Activated CD4-positive, alpha-beta T cell treated with anti-CD3 and anti-CD28 coated beads for 48 hours (primary cell): ENCODE measurements at places on chromosomes 7 and 10.

- DNase-seq, result no peak
Measured at GRCh38 chr10:15059914-15060313, 16.2 kb downstream of the OLAH start.

DNA sequence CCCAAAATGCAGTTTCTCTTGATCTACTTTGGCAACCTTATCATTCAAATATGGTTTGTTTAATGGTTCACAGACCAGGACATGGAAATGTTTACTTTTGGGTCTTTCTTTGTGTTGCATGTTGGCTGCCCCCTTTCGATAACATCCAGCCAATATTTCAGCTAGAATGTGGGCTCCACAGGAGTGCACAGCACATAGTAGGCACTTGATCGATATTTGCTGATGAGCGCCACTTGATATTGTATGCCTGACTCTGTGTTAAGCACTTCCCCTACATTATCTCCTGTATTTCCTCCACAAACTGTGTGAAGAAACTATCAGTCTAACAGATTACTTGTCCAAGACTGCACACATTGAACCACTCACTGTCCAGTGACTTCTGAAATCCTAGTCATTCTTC is 60.2 kb downstream of the SMURF1 start:
- no peak for DNase-seq

DNA sequence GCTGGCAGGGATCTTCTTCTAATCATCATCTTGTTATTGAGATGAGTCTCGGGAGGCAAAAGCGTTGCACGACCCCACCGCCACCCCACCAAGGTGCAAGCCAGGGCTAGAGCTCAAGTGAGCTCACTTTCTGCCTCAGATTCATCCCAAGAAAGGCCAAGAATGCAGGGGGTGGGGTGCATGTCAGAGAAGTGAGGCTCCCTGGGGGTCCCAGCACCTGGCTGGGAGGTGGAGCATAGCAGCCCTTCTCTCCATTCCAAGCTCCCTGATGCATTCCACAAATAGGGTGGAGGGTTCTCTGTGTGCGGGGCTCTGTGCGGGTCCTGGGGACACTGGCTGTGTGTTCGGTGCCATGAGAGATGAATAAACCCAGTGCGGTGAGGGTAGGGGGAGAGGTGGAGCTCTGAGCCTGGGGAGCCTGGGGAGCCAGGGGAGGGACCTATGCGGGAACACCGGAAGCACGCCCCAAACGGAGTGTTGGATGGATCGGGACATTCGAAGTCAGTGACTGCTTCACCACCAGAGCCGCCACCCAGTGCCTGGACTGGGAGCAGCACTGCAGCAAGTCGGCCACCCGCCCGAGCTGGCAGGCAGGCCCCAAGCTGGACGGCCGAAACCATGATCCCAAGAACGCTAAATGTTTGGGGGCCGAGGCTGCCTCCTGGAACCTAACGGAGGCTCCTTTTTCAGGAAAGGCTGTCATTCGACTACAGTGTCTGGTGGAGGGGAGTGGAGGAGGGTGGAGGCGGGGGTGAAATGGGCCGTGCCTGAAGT is 17.9 kb upstream of the HMX3 start:
- no peak for DNase-seq

GRCh38 chr10:88110822-88111221 is 247.4 kb downstream of the PTEN start:
- DNase-seq, result no peak

- DNase-seq, result no peak
Measured at GRCh38 chr7:127186686-127187085, 66.1 kb downstream of the GRM8 start.

DNA sequence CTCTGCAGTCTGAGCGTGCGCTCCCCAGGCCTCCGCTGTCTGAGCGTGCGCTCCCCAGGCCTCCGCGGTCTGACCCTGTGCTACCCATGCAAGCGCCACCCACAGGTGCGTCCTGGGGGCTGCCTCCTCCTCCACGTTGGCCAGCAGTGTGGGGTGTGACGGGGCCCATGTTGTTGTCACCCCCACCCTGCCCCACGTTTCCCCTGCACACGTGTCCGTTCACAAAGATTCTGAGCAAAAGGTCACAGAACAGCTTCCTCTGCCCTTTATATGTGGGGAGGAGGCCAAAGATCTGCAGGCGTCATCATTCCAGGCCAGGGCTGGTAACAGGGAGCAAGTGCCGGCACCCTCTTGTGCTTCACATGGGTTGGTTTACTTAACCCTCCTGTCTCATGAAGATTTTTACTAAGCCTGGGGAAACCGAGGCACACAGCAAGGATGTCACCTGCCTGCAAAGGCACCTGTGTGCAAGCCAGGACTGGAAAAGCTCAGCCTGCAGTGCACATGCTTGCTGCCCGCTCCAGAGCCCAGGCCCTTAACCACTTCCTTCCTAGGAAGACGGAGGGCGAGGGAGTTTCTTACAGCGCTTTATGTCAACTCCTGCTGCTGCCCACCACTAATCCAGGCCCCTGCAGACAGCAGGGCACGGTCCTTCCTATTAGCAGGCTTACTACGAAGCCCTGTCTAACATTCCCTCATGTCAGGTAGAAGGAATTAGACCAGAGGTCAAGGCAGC is 4.8 kb downstream of the GPR146 start:
- peak; percentile 31 for DNase-seq

DNA sequence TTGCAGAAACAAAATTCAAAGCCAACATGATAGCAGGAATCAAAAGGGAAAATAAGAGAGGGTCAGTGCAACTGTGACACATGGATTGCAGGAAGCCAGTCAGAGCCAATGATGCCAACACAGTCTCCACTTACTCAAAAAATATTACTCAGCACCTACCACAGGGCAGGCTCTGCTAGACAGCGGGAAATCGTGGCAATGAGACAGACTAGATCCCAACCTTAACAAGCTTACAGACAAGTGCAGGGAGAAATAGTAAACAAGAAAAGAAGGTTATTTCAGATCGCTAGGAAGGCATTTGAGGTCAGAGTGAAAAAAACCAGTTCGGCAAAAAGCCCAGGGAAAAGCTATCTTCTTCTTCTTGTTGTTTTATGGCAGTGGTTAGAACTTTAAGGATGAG is 45.2 kb upstream of the NPFFR1 start:
- no peak for DNase-seq

GRCh38 chr10:113434315-113434714 is 118.5 kb upstream of the HABP2 start:
- no peak for DNase-seq

DNA sequence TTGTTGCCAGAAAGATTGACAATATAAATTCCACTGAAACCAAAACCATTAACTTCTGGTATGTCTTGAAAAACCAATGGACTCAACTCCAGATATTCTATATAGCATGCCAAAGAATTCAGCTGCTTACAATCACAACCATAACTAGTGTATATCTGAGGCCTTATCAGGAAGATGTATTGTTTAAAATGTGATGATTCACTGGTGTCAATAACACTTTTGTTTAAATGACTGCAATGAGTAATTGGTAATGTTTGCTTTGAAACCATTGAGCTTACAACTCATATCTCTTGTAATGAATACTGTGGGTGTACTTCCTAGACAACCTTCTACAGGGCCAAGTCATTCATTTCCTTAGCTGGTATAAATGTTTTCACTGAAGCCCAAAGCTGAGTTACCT is 727.9 kb upstream of the KCND2 start:
- DNase-seq, result no peak

GRCh38 chr7:134721171-134721570 is 58.3 kb upstream of the CALD1 start:
- no peak for DNase-seq

DNA sequence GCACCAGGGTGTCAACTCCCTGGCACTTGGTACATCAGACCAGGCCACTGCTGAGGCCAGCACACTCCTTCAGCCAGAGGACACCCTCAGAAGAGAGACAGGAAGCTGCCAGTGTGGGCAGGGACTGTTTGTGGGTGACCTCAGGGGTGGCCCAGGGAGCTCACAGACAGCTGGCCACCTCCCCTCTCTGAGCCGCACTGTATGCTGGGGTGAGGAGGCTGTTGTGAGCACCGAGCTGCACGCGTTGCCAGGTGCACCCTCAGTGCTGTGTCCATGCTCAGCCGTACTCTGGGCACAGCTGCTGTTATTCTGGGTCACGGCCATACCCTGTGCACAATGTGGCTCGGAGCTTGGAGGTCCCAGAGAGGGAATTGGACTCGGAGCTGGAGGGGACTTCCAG is 61.5 kb upstream of the NANOS1 start:
- no peak for DNase-seq

- no peak for DNase-seq
Measured at GRCh38 chr10:115163129-115163528, 70.0 kb downstream of the ATRNL1 start.

DNA sequence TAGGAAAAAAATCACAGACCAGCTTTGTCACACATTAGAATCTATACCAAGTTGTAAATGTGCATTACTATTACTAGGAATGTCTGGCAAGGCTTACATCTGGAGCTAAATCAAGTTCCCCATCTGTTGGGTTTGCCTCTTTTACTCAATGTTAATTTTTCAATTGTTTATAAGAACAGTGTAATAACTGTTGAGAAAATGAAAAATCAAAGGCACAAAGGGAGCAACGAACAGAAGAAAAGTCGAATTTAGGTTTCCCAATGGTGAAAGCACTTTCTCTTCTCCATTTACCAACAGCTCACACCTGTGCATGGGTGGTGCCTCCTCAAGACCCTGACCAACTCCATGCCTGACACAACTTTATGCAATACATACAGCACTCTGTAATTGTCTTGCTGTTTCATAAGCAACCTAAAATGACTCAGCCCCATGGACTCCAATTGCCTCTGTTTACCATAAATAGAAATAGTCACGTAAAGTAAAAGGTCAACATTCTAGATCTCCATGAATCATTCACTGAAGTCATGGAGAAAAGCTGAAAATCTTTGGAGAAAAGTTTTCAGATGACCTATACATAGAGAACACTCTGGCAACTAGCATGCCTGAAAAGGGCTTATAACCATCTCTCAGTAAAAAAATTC is 95.5 kb upstream of the KCNIP2 start:
- no peak for DNase-seq

DNA sequence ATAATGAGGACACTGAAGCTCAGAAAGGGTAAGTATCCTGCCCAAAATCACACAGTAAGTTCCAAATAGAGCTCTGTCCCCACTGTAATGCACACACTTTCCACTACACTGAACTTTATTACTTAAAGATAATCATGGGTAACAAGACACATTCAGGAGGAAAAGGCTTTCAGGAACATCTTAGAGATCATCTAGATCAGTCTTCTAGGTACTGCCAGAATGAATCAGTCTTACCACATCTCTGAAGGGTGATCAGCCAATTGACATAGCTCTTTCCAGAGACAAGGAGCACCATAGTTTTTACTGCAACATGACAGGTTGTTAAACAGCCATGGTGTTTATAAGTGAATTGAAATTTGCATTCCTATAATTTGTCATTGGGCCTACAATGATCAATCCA is 5.4 kb upstream of the HERPUD2 start:
- no peak for DNase-seq

GRCh38 chr10:110225441-110225755 is 18.0 kb downstream of the MXI1 start:
- DNase-seq, result no peak

DNA sequence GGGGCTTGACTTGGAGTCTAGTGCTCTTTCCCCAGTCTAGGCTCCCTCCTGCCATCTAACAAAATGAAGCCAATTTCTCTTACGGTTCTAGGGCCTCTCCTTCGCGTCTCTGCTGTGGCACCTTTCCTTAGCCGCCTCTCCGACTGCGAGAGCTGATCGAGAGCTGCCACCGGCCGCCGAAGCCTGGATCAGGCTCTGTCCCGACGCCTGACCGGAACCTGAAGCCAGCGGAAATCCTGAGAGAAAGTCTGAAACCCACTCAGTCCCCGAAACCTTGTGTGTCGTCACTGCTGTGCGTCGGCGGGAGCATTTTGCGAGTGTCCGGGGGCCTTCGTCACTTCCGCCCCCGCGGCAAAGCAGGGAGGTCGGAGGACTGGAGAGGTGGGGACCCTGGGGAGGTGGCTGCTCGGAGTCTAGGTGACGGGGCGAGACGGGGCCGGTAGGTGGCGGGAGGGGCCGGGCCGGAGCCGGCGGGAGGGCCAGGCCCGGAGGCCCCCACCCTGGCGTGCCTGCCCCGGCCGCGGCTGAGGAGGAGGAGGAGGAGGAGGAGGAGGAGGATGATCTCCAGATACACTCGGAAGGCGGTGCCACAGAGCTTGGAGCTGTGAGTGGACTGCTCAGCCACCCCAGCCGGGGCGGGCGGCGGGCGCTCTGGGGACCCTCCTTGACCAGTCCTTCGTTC is at the start of the genes ECD and FAM149B1:
TSS of gene ECD (minus strand) at position 226 of the 682 bp plus-strand sequence. CDS start 4,071 bp downstream, outside the sequence.
TSS of gene FAM149B1 (plus strand) at position 337 of the 682 bp plus-strand sequence. CDS start at position 558, 221 bp downstream.
- peak; percentile 96 for DNase-seq

DNA sequence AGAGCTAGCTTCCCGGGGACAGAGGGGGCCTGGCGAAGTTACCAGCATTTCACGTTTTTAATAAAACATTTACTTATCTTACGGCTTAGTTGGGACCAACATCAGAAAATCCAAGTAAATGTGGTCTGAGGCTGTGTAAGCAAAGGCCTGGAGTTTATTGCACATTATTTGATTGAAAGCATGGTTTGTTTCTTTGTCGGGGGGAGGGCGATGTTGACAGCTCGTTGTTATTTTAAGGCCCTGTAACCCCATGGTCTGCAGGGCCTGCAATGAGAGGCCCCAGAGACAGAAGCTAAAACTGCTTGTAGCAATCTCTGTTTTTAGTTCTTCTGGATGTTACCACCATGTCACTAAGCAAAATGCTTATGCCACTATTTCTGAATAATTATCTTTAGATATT is 88.9 kb downstream of the MYOF start:
- DNase-seq, result no peak

GRCh38 chr7:55050281-55050680 is 31.5 kb downstream of the EGFR start:
- DNase-seq, result no peak

DNA sequence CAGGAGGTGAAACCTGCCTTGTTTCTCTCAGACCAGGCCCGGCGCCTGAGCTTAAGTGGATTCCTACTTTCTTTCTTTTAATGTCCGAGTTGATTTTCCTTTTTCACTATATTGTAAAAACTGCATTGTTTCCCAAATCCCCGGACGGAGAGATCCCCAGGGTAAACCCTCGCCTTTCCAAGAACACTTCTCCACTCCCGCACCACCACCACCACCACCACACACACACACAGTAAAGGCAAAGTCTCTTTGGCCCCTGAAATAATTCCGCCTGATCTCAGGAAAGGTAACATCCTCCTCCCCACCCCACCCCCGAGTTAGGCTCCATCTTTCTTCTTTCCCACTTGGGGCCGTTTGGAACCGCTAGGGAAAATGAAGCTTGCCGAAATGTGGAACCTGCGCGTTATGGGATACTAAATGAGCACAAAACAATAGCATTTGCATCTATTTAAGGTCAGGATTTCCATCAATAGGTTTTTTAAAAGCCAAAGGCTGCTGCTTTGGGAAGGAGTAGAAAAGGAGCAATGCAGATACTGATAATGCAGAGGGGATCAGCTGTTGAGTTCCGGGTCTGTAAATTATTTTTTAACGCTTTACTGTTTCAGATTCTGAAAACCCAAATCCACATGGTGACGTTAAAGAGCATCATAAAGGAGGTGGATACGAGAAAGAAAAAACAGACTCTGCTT is 2.5 kb downstream of the HPSE2 start:
- DNase-seq, result no peak

GRCh38 chr10:17161775-17162174 is 32.2 kb upstream of the CUBN start:
- DNase-seq, result no peak

GRCh38 chr10:63057509-63057908 is 75.6 kb upstream of the NRBF2 start:
- no peak for DNase-seq

- DNase-seq, result no peak
Measured at GRCh38 chr7:112357136-112357535, 93.1 kb upstream of the IFRD1 start.

- DNase-seq, result no peak
Measured at GRCh38 chr10:89392974-89393373, 551 bp downstream of the IFIT1 start.
